ENCODE measurements at places on chromosomes 5 and 9.

DNA sequence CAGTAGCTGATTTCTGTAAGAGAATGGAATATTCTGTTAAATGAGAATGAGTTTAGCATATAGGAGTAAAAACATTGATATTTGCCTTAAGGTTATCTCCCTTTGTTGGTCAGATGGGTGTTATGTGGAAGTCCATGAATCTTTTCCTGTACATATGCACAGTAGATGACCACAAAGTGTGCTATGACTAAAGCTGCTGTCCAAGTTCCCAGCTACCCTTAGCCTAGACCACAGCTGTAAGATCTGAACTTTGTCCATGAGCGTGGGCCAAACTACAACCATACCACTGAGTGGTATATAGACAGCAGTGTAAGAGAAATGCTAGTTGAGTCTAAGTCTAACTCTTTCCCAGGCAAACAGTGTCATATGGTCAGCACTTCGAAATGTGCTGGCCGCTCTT lies 48.8 kb downstream of the CD180 start:
- DNase-seq: no peak

- DNase-seq: no peak
Observed at GRCh38 chr9:35842795-35843194, 13.8 kb downstream of the TMEM8B start.

DNA sequence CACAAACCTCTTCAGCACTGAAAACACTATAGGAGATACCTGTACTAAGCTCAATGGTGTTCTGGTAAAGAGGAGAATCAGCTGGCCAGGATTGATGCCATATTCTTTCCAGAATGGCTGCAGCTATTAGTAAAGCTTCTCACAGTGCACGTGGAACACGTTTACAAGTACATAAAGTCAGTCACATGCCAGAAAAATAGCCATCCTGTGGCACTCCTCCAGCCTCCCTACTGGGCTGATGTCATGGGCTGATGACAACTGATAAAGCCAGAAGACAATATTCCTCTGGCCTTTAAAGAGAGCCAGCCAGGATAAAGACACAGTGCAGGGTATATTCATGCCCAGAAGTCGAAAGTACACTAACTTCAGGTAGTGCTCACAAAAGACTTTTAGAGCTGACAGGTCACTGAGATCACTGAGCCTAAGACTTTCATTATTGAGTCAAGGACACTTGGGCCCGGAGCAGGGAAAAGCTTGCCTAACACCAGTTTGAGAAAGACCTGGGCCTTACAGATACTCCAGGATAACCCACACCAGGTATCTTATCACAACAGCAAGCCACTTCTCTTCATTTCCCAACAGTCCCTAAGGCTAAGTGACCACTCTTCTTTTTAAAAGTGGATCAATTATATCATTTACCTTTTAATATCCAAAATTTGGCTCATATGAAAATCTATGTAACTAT lies 29.4 kb downstream of the ABITRAM start:
- DNase-seq: no peak

DNA sequence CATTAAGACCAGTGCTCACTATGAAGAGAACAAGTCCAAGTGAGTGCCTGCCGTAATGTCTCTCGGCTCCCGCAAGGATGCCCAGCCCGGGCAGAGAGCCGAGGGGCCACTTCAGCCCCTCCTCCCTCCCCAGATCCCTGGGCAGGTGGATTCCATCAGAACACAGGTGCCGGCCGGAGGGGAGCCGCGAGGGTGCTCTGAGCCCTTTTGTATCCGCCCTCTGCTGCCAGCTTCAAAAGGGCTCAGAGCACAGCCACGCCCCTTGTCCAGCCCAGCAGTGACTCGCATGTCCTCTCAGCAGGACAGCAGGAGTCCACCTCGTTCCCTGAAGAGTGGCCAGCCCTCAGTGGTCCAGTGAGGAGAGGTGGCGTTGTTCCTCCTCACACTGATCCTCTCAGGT lies 43.9 kb downstream of the CYFIP2 start:
- no peak for DNase-seq

DNA sequence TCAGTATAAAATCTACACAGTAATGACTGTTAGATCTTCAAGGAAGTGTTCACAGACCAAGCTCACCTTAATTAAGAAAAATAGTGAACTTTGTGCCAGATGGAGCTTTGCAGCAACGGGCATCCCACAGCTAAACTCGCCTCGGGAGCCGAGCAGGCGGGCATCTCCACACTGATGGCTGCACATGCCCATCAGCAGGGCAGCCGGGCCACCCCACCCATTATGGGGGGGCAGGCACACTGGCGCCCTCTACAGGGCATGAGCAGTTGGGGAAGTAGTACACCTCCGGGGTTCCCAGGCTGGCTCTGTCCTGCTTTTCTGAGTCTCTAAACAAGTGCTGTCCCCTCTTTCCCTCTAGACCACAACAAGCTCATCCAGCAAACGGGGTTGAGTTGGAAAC lies 21.6 kb downstream of the ANKS6 start:
- DNase-seq: no peak
